ENCODE measurements at places on chromosomes 11 and 22.

- no peak for DNase-seq
Observed at GRCh38 chr11:12757416-12757815, 83.2 kb downstream of the TEAD1 start.

DNA sequence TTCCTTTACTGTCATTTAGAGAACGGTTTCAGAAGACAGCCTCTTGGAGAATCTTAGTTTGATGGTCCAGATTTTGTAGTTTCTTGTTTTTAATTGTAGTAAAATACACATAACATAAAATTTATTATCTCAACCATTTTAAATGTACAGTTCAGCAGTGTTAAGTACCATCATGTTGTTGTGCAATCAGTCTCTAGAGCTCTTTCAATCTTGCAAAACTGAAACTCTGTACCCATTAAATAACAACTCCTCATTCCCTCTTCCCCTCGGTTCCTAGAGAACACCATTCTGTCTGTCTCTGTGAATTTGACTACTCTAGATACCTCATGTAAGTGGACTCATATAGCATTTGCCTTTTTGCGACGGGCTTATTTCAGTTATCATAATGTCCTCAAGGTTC, 69.8 kb downstream of the GRIK4 start:
- DNase-seq = no peak

DNA sequence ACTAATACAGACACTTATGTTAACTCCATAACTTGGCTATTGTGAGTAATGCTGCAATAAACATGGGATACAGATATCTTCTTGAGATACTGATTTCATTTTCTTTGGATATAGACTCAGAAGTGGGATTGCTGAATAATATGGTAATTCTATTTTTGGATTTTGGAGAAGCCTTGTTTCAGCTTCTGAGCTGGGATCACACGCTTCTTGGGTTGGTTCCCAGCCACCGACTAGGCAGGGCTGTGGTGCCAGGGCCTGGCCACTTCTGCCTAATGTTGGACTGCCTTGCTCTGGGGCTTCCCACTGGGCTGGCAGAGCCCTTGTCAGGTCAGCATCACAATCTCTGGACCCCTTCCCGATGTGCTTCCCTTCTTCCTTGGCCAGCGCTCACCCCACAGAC, 14.0 kb upstream of the MCHR1 start:
- no peak for DNase-seq

GRCh38 chr11:5701055-5701577, 11.5 kb downstream of the TRIM22 start:
- DNase-seq = no peak

- DNase-seq = no peak
Observed at GRCh38 chr11:29432719-29433325, 584.0 kb downstream of the KCNA4 start.

DNA sequence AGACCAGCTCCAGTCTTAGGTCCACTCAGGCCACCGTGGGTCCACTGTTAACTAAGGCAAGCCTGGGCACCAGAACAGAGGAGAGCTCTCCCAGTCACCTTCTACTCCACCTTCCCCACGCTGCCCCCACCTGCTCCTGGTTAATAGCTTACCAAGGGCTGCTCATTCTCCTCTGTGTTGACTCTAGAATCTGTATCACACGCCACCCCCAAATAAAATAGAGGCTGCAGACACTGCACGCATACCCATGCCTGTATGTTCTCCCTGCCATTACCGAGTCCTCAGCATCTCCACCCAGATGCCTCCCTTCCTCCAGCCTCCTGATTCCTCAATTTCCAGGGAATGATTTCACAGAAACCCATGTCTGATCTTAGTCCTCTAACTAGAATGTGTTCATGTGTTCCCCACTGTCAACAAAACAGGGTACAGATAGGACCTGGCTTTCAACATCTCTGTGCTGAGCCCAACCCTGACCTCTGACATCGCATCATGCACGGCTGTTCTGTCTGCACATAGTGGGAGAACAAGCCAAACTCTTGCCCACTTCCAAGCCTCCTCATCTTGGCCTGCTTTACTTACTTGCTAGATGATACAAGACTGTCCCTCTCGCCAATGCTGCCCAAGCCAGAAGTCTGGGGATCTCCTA, 49.8 kb downstream of the SMCO4 start:
- no peak for DNase-seq

GRCh38 chr11:12963792-12964536, 45.2 kb upstream of the RASSF10 start:
- peak; percentile 36 for DNase-seq

DNA sequence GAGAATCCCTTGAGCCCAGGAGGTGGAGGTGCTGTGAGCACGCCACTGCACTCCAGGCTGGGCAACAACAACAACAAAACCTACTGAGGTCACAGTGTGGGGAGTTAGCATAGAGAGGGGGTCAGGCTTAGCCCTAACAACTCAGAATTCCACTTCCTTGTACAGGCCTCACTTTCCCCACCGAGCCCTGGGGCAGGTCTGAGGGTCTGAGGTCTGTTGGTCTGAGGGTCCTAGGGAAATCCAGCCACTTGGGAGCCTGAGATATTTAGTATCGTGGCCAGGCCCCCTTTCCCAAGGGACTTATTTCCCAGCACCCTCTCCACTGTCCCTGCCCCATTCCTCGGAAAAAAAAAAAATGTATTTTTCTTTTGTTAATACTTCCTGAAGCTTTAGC, 34.8 kb upstream of the HORMAD2 start:
- DNase-seq = no peak

- no peak for DNase-seq
Observed at GRCh38 chr22:25085930-25086901, 113.4 kb upstream of the CRYBB3 start.

DNA sequence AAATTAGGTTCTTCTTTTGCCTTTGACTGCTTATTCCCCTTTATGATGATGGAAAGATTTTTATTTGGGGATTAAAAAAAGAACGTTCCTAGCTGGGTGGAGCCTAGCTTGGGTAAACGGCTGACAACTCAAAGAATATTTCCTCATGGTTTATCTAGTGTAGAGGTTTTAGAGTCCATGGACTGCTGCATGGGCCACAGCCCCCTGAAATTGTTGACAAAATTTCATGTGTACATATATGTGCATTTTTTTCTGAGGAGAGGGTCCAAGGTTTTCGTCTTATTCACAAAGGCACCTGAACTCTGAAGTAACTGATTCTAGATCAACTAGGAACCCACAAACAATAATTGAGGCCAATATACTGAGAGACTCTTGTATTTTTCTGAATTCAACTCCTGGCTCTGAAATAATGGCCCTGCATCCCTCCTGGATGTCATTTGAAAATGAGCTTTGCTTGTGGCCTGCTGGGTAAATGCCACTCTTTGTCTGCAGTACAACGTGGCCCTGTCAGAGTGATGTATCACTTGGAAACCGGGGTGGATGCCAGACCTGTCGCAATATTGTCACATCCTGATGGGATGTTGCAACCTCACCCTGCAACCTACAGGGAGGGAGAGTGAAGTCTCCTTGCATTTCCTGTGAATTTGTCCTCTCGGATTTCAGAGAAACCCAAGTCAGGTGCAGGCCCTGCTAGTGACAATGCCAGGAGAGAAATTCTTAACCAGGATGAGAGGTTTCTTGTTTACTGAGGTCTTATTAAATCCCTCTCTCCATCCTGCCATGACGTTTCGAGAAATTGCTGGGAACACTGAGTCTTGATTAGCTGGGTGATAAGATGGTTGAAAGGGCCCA, 33.8 kb downstream of the EHF start:
- no peak for DNase-seq

GRCh38 chr22:50473855-50474671, 772 bp downstream of the SBF1 start:
- DNase-seq = no peak

- DNase-seq = no peak
Observed at GRCh38 chr11:34682825-34683224, 61.9 kb downstream of the EHF start.

GRCh38 chr22:21762712-21763581, 27.4 kb upstream of the YPEL1 start:
- no peak for DNase-seq

DNA sequence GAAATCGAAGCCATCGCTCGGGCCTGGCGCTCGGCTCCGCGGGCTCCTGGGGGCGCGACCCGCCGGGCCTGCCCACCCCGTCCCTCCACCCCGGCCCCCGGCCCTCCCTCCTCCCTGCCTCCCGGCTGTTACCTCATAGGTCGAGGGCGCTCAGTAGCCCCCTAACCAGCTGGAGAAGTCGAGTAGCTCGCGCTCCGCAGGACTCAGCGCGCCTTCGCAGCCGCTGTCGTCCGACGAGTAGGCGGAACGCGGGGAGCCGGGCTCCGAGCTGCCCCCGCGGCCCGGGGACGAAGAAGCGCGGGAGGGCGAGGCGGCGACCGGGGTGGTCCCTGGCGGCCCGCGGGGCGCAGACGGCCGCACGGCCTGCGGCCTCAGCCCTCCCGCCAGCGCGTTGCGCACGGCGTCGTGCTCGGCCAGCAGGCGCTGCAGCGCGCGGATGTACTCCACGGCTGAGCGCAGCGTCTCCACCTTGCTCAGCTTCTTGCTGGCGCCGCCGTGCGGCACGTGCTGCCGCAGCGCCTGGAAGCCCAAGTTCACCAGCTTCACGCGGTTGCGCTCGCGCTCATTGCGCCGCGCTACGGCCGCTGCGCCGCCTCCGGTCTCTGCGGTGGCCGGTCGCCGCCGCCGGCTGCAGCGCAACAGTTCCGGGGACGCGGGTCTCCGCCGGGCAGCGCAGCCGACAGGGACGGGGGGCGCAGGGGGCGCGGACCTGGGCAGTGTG, 627 bp downstream of the ASCL2 start:
- peak; percentile 30 for DNase-seq

GRCh38 chr22:22099833-22100812, 117.5 kb upstream of the TOP3B start:
- DNase-seq = no peak

GRCh38 chr22:39956932-39957664, 3.1 kb upstream of the TMA7B start:
- no peak for DNase-seq
